T-helper 17 cell (primary cell): ENCODE measurements at places on chromosomes 2 and 18.

- H3K4me3 ChIP-seq, result no peak overlapping the region
- H3K27ac ChIP-seq, result no peak overlapping the region
- peaks cover 2% of the 10 kb centered on the region for H3K27me3 ChIP-seq
- H3K4me1 ChIP-seq, result peaks cover 18% of the 10 kb centered on the region
- H3K36me3 ChIP-seq, result no peaks in the 10 kb centered on the region
Measured at GRCh38 chr18:48622911-48623431, 84.1 kb downstream of the CTIF start.

DNA sequence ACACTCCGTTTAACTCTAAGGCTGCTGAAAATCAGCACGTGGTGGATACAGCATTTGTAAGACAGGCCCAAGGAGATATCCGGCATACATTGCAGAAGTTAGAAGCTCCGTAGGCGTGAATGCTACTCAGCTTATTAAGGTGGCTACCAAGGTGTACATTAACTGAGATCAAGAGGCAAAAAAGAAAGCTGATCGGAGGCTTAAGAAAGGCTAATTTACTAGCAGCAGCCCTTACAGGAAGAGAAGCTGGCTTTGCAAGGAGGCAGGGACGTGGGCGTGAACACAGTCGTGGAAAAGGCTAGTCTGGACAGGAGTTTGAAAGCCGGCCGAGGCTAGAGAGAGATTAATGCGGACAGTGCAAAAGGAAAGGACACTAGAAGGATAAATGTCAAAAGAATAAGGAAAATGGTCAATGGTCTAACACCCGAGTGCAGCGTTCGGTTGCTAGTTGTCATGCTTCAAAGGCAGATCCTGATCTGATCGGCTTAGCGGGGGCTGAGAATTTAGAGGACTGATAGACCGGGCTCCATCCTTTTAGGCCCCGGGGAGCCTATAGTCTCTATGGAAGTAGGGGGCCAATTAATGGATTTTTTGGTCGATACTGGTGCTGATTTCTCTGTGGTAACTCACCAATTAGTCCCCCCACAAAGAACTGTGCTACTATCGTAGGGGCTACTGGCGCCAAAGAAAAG lies 45.6 kb upstream of the SELENOI start:
- no peak overlapping the region for H3K27ac ChIP-seq
- H3K4me3 ChIP-seq, result no peak overlapping the region
- no peaks in the 10 kb centered on the region for H3K36me3 ChIP-seq
- no peak for DNase-seq
- no peaks in the 10 kb centered on the region for H3K4me1 ChIP-seq

DNA sequence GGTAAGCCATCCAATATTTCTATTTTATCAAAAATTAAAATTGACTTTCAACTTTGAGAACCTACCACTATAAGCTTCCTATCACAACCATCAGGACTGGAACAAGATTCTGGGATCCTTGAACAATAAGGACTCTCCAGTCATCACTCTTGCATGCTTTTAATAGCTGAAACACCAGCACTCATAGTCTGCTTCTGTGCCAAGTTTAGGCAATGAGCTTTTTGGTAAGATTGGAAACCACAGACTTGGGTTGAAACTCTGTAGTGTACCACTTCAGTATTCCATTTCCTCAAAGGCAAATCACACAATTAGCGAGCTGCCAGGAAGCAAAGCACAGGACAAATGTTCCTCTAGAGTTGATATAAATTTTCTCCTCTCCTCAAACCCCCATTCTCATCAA lies 1065.8 kb upstream of the SLC39A10 start:
- no peaks in the 10 kb centered on the region for H3K4me1 ChIP-seq
- no peak overlapping the region for H3K4me3 ChIP-seq
- peaks cover 4% of the 10 kb centered on the region for H3K27me3 ChIP-seq
- H3K27ac ChIP-seq, result no peak overlapping the region
- DNase-seq, result no peak
- no peaks in the 10 kb centered on the region for H3K36me3 ChIP-seq

DNA sequence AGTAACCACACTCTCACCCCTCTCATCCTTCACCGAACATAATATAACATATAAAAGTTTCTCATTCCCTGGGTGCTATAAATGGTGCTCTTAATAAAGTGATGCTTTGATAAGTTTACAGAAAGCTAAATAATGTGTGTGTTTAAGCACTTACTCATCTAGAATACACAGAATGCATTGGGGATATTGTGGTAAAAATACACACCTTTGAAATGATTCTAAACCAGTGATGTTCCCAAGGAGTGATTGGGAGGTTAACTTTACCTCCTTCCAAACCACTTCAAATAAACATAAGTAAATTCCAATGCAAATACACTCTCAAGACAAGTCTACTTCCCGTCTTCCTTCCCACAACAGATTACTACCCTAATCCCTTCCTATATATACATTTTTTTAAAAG lies 85.3 kb upstream of the TWSG1 start:
- no peak overlapping the region for H3K4me3 ChIP-seq
- peaks cover 8% of the 10 kb centered on the region for H3K4me1 ChIP-seq

GRCh38 chr2:6908291-6908690 lies 8.9 kb upstream of the RNF144A start:
- H3K36me3 ChIP-seq, result peaks cover 2% of the 10 kb centered on the region
- H3K27me3 ChIP-seq, result no peaks in the 10 kb centered on the region
- H3K4me3 ChIP-seq, result no peak overlapping the region
- peaks cover 51% of the 10 kb centered on the region for H3K4me1 ChIP-seq
- H3K27ac ChIP-seq, result peak overlapping the region; percentile 32

DNA sequence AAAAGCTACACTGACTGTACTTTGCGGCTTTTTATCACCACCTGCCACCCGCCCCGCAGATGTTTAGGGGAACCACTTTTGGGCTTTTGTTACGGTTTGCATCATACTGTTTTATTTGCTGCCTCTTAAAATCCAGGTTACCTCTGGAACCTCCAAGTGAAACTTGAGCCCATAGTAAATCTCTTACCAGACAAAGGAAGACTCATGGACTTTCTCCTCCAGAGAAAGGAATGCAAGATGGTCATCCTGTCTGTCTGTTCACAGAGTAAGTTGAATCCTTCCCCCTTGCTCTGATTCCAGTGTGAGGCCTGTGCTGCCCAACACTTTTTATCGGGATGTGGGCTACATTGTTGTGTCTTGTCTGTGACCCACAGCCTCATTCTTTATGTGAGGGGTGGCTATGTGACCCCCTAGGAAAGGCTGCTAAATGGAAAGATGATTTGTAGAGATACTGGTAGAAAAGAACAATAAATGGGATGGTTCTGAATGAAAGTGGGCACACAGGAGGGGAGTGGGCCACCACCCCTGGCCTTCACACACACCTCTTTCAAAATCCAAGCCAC lies 23.3 kb downstream of the RMC1 start:
- DNase-seq, result no peak
- H3K4me1 ChIP-seq, result peaks cover 7% of the 10 kb centered on the region
- no peaks in the 10 kb centered on the region for H3K27me3 ChIP-seq
- no peaks in the 10 kb centered on the region for H3K36me3 ChIP-seq

- H3K27ac ChIP-seq, result no peak overlapping the region
- H3K36me3 ChIP-seq, result no peaks in the 10 kb centered on the region
- DNase-seq, result no peak
- no peaks in the 10 kb centered on the region for H3K4me1 ChIP-seq
- H3K27me3 ChIP-seq, result peaks cover 12% of the 10 kb centered on the region
Measured at GRCh38 chr2:106833256-106833655, 52.7 kb downstream of the ST6GAL2 start.

- no peak within 1 kb of the TSS for H3K4me3 ChIP-seq
- H3K27me3 ChIP-seq, result no peaks in the 10 kb centered on the region
- no peak within 1 kb of the TSS for H3K27ac ChIP-seq
- H3K4me1 ChIP-seq, result peaks cover 4% of the 10 kb centered on the region
- no peak for DNase-seq
Measured at GRCh38 chr2:187554011-187554703, at the start of gene TFPI. TFPI (minus strand) TSS chr2:187554435; CDS start chr2:187503768, 50,667 bp downstream.

DNA sequence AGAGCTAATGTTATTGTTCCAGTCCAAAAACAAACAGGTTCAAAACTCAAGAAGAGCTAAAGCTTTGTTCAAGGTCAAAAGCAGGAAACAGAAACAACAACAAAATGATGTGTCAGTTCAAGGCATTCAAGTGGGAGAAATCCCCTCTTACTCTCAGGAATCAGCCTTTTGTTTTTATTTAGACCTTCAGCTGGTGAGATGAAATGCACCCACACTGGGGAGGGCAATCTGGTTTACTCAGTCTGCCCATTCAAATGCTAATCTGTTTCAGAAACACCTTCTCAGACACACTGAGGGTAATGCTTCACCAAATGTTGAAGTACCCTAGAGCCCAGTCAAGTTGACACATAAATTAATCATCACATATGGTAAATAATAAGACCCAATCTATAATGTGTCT lies 150.6 kb downstream of the TMX3 start:
- H3K36me3 ChIP-seq, result no peaks in the 10 kb centered on the region
- peaks cover 6% of the 10 kb centered on the region for H3K27me3 ChIP-seq

DNA sequence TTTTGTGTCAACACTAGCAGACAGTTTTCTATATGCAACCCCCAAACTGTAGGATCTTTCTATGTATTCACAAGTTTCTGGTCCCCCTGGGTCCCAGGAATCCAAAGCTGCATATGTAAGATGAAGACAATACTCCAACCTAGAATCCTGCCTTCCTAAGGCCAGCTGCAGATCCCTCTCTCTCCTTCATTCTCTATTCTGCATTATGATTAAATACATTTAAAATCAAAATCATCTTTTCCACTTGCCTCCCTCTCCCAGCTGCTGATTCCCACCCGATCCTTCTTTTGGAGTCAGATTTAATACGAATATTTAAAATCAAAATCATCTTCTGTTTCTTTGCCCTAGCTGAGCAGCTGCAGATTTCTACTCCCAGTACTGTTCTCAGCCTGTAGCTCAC lies 783.0 kb upstream of the ZEB2 start:
- DNase-seq, result no peak
- H3K27ac ChIP-seq, result no peak overlapping the region
- no peak overlapping the region for H3K4me3 ChIP-seq
- H3K36me3 ChIP-seq, result no peaks in the 10 kb centered on the region

DNA sequence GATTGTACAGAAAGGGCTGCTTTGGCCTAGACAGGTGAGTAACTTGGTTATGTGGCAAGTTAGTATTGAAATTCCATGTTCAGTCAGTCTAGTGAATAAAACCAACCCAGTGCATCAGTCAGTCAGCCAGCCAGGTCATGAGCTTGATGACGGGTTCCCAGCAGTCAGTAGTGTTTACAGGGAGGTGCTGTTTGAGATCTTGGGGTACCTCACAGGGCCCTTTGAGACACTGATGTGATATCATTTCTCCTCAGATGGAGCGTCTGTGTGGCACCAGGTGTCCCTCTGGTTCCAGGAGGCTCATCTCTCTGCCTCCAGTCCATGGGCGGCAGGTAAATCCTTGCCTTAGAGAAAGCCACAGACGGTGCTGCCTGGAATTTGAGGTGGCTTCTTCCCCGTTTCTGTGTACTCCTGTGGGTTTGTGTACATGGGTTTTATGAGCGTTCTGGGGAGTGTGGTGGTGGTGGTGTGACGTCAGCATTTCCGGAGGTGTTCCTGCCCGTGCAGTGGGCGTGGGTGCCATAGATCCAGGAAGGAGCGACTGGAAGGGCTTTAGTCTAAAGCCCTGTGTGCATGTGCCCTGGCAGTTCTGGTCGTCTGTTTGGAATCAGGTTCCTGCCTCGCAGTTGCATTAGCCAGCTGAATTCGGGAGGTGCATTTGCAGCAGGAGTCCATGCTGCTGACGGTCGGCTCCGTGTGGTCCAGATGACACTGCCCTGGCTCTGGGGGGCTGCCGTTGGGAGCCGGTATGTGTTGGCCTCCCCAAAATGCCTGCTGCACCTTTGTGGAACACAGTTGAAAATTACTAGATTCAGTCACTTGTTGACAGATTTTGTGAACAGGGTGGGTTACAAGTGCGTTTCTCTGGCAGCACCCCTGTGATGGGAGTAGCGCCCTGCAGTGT lies 2.1 kb downstream of the CTDP1 start:
- DNase-seq, result peak; percentile 42
- no peaks in the 10 kb centered on the region for H3K27me3 ChIP-seq
- peak overlapping the region; percentile 91 for H3K4me3 ChIP-seq
- H3K27ac ChIP-seq, result peak overlapping the region; percentile 81
- H3K36me3 ChIP-seq, result no peaks in the 10 kb centered on the region
- H3K4me1 ChIP-seq, result peaks cover 51% of the 10 kb centered on the region

GRCh38 chr2:211654211-211654780 lies 884.3 kb downstream of the ERBB4 start:
- no peak for DNase-seq
- H3K4me3 ChIP-seq, result no peak overlapping the region
- no peaks in the 10 kb centered on the region for H3K4me1 ChIP-seq
- H3K27ac ChIP-seq, result no peak overlapping the region
